Activated T-helper 1 cell treated with Interleukin-2 at 50 U/mL for 16 hours (primary cell): ENCODE measurements at places on chromosomes 5 and 9.

- DNase-seq: no peak
These were observed 98.1 kb downstream of the JMY start for GRCh38 chr5:79333852-79334557.

- DNase-seq: no peak
These were observed 59.8 kb upstream of the SNX2 start for GRCh38 chr5:122715095-122715494.

DNA sequence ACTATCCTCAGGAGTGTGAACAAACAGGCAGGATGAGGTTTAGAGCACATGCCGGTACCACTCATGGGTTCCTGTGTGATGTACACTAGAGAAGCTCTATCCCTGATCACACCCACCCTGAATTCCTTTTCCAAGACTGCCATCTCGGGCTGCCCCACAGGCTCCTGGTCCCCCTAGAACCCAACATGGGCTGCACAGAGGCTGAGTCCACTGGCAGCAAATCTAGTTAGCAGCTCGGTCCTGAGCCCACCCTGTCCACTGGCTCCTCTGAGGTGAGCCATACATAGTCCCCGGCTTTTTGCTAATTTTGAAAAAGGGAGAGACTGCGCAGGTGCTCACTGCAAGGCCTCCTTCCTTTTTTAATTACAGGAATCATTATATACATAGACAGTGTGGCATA, 227.0 kb downstream of the FSTL4 start:
- no peak for DNase-seq

DNA sequence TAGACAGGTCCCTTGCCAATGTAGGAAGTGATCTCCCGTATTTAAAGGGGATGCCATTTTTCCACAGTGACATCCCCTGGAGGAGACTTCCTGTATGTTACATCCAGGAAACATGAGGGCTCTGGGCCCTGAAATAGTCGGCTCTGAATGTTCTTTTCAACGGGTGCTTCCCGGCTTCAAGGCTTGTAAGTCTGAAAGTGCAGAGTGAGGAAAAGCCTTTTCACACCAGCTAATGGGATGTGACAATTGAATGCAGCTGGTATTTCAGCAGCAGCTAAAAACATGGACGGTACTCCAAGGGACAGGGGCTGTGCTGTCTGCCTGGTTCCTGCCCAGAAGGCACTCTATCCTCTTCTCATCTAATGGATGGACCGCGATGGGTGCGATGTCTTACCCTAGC, 1.4 kb downstream of the IL9 start:
- DNase-seq: no peak

- no peak for DNase-seq
These were observed 4.2 kb upstream of the PSMD5 start for GRCh38 chr9:120846906-120847305.

- no peak for DNase-seq
These were observed 225.7 kb downstream of the CACNA1B start for GRCh38 chr9:138103111-138103848.
